ENCODE measurements at places on chromosomes 11 and 22.

GRCh38 chr11:27717377-27717776 is 17.1 kb upstream of the BDNF start:
- no peak for DNase-seq

GRCh38 chr11:126419801-126420697 is 64.6 kb downstream of the ST3GAL4 start:
- DNase-seq, result no peak

- DNase-seq, result no peak
These were observed 157.9 kb downstream of the NCAM1 start for GRCh38 chr11:113119074-113119473.

DNA sequence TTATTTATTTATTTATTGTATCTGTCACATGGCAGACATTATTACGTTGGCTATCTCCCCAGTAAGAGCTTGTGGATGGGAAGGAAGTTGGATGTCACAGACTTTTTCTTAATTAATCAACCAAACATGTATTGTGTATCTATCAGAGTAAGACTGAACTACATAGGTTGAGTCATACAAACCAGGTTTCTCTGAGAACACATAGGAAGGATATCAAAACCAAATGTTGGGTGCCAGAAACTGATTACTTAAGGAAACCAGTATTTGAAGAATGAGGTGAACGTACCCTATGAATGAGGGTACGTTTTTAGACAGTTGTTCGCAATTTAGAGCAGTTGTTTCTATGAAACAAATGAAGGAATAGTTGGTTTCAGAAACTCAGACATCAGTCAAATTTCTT is 136.4 kb downstream of the SLC17A6 start:
- no peak for DNase-seq

DNA sequence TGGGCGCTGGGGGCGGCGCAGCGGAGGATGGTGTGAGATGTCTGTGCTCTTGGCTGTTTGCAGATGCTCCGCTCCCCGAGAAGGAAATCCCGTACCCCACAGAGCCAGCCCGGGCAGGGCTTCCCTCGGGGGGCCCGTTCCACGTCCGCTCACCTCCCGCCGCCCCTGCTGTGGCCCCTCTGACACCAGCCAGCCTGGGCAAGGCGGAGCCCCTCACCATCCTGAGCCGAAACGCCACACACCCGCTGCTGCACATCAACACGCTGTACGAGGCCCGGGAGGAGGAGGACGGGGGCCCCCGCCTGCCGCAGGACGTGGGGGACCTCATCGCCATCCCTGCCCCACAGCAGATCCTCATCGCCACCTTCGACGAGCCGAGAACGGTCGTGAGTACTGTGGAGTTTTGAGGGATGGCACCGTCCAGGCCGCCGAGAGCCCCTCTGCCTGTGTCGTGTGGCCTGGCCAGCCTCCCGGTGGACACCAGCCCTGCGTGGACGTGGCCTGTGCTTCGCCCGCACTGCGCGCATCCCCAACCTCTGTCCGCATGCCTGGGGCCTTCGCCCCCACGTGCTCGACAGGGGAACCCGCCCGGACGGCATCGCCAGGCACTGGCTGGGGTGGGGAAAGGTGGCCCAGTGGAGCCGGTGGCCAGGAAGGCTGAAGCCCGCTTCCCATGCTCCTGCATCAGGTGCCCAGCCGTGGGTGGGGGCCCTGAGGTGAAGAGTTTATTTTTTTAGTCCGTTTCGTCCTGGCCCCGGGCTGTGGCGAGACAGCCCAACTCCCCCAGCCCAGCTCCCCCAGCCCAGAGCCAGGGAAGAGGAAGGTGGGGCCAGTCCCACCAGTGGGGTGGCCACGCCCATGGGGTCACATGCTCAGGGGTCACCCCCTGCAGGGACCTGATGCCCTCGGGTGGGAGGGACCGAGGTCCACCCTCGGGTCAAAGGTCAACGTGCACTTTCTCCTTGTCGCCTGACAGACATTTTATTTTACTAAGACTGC is 6.5 kb upstream of the TRABD start:
- DNase-seq, result no peak

DNA sequence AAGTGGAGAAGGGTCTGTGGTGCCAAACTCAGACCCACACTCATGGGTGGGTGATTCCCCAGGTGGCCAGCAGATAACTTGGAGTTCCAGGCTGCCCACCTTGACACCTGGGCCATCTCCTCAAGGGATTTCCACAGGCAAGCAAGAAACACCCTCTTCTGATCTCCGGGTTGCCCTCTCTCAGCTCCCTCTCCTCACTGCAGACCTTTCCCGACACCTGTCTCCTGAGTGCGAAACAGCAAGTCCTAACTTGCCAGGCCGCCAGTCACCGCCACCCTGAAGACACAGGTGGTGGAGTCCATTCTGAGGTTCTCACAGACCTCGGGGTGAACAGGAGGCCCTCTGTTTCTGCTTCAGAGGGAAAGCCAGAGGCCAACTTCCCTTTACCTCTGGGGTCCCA is 16.6 kb downstream of the GALNT18 start:
- DNase-seq, result no peak

DNA sequence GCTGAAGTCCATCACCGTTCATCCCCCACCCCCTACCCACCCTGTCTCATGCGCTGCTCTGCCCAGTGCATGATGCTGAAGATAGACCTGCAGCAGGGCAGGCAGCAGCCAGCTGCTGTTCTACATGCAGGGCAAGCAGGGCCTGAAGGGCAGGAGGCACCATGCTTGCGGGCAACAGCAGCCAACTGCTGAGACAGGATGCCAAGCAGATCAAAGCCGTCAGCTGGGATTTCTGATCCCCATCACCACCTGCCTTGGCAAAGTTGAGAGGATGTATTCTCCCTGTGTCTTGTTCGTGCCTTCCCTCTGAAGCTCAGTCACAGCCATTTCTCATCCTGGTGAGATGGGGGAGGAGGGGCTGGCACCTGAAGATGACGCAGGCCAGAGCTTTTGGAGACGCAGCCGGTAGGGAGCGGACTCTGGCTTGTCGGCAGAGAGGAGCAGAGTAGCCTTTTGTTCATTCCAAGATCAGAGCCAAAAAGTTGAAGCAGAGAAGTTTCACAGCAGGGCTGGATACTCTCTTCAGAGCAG is 227.0 kb downstream of the GRIK4 start:
- DNase-seq, result no peak

GRCh38 chr22:32544953-32545558 is 70.4 kb downstream of the FBXO7 start:
- DNase-seq, result no peak

- DNase-seq, result no peak
These were observed 19.6 kb downstream of the MAFF start for GRCh38 chr22:38221407-38221806.

- DNase-seq, result no peak
These were observed 64.3 kb upstream of the RASD2 start for GRCh38 chr22:35476341-35476740.

- DNase-seq, result no peak
These were observed 21.6 kb downstream of the NNMT start for GRCh38 chr11:114317787-114318137.

GRCh38 chr11:74577181-74577580 is 15.2 kb upstream of the POLD3 start:
- no peak for DNase-seq

- no peak for DNase-seq
These were observed 47.1 kb upstream of the CSNK2A3 start for GRCh38 chr11:11400121-11400520.

GRCh38 chr11:3158821-3159220 is 6.3 kb downstream of the OSBPL5 start:
- DNase-seq, result no peak
